ENCODE measurements at places on chromosomes 6 and 20.
A peak's percentile ranks its signal among the peaks of the same experiment; 100 is the strongest.

DNA sequence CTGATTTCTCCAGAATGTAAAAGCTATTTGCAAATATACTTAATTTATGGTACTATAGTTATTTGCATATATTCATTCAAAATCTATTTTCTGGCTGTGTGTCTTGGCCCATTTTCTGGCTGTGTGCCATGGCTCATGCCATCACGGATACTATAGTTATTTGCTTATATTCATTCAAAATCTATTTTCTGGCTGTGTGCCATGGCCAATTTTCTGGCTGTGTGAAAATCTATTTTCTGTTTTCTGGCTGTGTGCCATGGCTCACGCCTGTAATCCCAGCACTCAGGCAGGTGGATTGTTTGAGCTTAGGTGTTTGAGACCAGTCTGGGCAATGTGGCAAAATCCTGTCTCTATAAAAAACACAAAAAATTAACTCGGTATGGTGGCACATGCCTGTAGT lies 28.9 kb upstream of the RIPK1 start:
- no peak for DNase-seq

- peak; percentile 74 for DNase-seq
These were observed 8.6 kb upstream of the BTNL2 start for GRCh38 chr6:32415521-32416019.

DNA sequence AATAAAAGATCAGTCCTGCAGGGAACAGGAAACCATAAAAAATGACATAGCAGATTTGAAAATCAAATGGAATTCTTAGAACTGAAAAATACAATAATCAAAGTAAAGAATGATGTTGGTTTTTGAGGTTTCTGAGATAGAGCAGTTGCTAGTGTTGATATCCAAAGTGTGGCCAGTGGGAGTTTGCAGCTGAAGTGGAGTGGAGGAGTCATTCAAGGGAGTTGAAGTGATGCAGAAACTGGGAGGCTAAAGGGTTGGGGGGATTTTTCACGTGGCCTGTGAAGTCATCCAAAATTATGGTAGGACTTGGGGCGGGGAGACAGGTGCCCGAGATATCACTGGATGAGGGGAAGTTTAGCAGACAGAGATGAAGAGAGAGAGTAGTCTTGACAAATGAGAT lies 123.6 kb downstream of the CDC5L start:
- DNase-seq = no peak

DNA sequence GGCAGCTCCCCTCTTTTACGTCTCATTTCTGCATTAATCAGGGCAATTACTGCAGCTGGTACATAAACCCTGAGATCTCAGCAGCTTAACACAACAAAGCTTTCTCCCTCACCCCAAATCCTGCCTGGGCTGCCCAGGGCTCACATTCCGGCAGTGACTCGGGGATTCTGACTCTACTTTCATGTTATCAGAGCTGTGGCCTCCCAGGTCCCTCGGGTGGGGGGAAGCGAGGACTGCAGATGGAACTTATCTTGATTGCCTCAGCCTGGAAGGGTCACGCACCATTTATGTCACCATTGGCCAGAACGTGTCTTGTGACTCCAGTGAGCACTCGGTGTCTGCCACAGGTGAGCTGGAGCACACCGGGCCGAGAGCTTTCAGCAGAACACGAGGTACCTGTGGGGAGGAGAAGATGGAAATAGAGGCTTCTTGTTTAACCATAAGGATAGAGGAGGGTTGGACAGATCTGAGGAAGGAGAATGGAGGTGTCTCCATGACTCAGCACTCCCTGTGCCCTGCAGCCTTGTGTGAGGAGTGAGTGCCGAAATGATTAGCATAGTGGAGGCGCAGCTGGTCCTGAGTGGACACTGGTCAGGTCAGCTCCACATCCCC lies 88.5 kb upstream of the EXOC2 start:
- no peak for DNase-seq

- no peak for DNase-seq
These were observed 34.5 kb downstream of the TPBG start for GRCh38 chr6:82397962-82398692.
